ENCODE measurements at places on chromosomes 11 and 22. TPM values are rescaled to one million over a fixed set of nuclear protein-coding genes. Genes with fewer than 3 reads are reported as not detected.

GRCh38 chr11:45754741-45755140, 50.2 kb upstream of the SLC35C1 start:
- no peak for DNase-seq

- DNase-seq = no peak
Observed at GRCh38 chr22:43391306-43391705, 20.5 kb upstream of the MPPED1 start.

GRCh38 chr11:103167166-103167565, 57.9 kb downstream of the DYNC2H1 start:
- DNase-seq = no peak

DNA sequence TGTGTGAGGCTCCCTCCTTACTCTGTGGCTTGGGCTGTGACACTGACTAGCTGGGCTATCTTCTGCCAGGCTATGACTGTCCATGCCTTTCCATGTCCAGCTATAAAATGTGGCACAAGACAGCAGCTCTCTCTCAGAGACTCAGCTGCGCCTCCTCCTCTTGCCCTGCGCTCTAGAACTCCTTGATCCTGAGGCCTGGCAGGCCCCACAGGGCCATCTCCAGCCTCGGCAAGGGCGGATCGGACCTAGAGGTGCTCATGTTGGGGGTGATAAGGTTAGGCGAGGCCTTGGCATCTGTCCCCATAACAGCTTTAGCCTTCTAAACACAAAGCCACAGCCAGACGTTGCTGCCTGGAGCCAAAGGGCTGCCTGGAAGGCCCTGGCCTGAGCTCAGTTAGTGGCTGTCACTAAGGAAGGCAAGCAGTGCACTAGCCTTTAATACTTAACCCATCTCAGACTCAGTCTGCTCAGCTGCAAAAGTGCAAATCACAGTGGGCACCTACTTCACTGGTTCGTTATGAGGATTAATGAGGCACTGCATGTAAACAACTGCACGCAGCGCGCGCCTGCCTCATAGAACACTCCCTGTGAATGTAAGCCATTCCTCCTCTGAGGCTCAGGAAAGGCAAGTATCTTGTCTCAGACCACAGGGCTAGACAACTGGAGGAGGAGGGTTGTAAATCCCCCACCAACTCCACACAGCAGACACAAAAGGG, 1.2 kb downstream of the GUCD1 start:
- DNase-seq = peak; percentile 36

GRCh38 chr11:16893456-16894066, 120.7 kb downstream of the PLEKHA7 start:
- no peak for DNase-seq

DNA sequence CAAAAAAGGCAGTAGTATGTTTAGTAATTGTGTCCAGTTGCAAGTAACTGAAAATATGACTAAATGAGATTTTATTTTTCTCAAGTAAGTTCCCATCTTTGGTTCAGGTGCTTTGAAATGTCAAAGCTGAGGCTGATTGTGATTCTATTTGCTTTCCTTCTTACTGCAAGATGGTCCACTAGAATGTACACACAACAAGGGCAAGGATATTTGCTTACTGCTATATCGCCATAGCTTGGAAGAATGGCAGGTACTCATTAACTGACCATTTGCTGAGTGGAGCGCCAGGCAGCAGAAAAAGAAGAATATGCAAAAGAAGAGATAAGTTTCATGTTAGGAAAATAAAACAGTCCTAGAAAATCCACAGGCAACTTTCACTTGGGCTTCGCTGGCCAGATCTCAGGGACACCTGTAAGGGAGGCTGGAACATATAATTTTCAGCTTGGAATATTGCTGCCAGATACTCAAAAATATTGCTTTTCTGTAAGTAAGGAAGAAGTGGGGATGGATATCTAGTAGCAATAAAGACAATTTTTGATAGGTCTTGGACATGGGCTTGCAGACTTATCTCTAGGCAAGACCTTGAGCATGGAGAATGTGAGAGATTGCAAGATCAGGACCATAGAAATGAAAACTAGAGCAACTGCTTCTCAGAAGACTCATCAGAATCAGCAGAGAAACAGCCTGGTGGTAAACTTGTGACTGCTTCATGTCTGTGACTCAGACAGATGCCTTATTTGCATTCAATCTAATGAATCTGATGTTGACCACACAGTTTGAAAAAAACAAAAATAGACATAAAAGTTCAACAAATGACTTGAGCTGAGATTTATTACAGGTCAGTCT, 44.8 kb upstream of the OR9Q1 start:
- DNase-seq = no peak

DNA sequence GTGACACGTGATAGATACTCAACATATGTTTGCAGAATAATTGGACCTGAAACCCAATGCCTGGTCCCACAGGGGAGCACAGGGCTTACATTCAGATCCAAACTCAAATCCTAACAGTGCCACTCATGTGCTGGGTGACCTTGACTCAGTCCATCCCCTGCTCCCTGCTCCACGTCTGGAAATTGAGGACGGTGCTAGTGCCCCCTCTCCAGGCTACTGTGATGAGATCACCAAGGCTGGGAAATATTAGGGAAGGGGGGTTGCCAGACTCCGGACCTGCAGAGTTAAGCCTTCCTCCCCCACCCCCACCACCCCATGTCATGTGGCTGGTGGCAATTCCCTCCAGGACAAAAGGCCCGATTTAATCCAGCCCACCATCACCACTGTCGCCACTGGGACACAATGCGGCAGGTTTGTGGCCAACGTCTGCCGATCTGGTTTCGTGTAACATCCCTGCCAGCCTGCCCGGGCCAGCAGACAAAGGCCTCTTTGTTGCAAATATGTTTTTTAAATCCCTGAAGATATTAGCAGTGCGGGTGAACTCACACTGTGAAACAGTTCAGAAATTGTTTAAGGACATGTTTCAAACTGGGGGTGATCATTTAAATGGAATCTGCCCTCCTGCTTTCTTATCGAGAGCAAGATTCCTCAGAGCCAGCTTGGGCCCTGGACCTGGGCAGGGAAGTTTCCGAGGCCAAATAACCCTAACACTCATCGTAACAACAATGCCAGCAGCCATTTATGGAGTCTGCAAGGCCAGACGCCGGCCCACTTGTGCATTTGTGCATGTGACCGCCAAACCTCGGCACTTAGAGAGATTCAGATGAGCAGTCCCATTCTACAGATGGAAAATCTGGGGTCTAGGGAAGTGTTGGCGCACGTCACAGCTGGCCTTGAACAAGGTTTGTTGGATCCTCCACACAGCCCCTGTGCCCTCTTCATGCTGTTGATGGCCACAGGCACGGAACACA, 19.6 kb upstream of the MN1 start:
- no peak for DNase-seq

DNA sequence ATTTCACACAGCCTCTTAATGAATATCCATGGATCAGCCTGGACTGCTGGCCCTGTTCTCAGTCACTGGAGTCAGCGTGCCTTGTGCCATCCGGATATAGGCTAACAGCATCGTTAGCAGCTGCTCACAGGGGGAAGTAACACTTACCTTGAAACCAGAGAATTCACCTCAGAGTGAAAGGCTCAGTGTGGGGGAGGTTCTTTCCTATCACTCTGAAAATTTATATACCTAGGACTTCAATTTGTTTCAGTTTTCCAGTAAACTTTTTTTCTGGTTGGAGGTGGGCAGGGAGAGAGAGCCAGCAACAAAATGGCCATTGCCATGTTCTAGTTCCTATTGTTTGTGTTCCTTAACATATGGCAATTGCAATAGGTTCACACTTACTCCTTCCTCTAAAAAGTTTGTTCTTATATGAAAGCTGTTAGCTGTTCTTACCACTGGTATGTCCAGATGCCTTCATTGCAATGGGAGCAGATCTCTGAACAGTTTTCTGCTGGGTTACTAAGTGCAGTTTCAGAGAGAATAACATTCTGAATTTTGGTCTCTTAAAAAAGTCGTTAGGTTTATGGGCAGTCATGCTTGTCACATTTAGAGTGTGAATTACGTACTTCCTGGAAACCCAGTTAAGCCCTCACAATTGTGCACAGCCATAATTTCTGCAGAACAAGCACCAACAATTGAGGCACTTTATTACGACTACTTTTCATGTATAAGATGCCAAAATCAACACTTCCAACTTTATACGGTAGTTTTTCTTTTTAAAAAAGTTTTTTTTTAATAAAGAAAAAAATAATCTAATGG, 247.6 kb downstream of the CADM1 start:
- DNase-seq = no peak

DNA sequence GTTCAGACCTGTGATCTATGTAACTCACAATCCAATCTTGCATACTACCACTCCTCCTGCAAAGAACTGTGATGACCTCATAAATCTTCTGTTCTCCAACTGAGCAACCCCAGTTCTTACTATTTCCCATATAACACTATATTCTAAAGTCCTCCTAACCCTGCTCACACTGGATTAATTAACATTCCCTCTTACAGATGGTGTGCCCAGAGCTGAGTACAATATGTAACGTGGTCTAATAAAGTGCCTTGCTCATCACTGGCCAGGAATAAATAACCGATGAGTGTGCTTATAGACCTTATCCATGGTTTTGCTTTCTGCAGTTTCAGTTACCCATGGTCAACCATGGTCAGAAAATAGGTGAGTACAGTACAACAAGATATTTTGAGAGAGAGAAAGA, 28.6 kb downstream of the PRCP start:
- no peak for DNase-seq

DNA sequence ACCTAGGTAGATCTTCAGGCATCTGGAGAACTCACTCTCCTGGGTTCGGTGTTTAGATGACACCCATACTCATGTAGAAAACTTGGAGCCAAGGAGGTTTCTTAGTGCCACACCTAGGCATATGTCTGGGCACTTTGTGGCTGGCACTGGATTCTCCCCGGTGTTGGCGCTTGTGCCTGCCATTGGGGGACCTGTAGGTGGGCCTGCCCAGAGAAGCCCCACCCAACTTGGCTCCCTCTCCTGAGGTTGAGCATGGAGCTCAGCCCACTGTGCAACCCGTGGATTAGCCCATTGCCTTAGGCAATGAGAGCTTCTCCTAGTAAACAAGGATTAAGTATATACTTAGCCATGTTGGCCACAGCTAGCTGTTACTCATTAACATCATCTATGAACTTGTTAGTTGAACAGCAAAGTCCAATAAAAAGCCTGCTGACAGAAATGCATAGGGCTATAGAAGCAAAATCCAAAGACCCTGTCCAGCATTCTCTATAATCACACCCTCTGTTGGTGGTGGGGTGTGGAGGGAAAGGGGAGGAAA, 335.5 kb upstream of the CHORDC1 start:
- DNase-seq = no peak

DNA sequence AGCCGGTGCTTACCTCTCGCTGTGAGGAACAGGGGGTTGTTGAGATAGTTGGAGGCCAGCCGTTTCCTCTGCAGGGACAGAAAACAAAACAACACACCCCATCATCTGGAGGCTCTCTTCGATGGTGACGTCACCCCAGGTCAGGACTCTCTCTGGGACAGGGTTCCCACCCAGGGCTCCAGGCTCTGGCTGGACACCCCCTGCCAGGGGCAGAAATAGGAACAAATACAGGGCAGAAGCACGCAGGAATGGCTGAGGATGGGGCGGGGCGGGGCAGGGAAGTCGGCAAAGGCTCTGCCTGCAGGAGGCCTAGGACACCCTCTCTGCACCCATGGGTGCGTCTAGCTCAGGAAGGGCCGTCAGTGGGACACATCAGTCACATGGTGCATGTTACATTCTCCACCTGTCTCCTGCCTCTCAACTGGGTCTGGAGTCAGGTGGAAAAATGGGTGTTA, 118.5 kb downstream of the PHF21B start:
- DNase-seq = no peak

GRCh38 chr11:4459500-4459899, 10.4 kb downstream of the OR52K2 start:
- peak; percentile 24 for DNase-seq

DNA sequence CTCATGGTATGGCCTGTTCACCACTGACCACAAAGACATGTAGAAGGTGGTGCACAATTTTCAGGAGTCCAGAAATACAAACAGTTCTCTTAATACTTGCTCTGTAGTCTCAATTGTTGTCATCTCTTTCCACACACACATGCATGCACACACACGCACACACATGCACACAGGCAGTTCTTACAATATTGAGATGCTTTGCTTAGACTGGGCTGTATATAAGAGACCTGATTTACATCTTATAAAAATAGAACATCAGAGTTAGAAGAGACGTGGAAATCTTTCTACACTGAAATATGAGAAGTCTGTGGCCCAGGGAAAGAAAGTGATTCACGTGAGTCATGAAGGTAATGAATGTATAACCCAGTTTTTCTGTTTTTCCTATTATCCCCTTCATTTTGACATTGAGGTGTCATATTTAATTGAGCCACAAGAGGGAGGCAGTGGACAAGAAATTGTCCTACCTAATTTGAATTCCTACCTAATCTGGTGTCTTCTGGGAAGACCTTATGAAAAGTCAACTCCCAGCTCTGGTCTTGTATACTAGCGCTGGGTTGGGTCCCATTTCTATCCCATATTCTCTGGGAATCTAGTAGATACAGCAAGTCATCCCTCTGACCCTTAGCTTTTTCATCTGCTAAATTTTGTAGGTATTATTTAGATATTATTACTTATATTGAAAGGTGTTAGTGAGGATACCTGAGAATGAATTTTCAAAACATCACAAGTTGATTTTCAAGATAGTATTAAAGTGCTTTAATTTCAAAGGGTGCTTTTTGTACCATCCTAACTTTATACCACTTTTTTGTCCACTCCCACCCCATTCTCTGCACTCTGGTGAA, 14.9 kb upstream of the MS4A4A start:
- peak; percentile 34 for DNase-seq

GRCh38 chr11:1459219-1459575, 27.4 kb downstream of the MOB2 start:
- no peak for DNase-seq

- DNase-seq = no peak
Observed at GRCh38 chr22:44566911-44567310, 68.9 kb upstream of the RTL6 start.

DNA sequence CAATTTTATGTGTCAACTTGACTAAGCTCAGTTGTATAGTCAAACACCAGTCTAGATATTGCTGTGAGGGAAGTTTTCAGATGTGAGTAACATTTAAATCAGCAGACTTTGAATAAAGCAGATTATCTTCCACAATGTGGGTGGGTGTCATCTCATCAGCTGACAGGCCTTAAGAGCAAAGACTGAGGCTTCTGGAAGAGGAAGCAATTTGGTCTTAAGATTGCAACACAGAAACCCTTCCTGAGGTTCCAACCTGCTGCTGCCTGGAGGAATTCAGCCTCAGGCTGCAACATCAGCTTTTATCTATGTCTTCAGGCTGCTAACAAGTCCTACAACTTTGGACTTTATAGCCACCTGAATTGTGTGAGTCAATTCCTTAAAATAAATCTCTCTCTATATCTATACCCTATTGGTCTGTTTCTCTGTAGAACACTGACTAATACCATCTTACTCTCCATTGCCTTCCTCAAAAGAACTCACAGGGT, 277.2 kb upstream of the PLET1 start:
- DNase-seq = no peak

GRCh38 chr11:67732045-67732787, 57.8 kb upstream of the ALDH3B2 start:
- no peak for DNase-seq

The APOL6 gene
- 40.3 TPM for total RNA-seq

The DUSP8 gene
- total RNA-seq = 33.9 TPM

The ENTHD1 gene
- total RNA-seq = not detected

The OR4A16 gene
- total RNA-seq = not detected

The MAPK8IP1 gene
- 2.4 TPM for total RNA-seq

The TRPM5 gene
- 1.3 TPM for total RNA-seq

The RHBDD3 gene
- 32.0 TPM for total RNA-seq

The CACNA1I gene
- 1.0 TPM for total RNA-seq

The TAGLN gene
- total RNA-seq = 989 TPM

The ZNF214 gene
- total RNA-seq = 2.6 TPM
